ENCODE measurements at places on chromosomes 13 and 19. TPM values are rescaled to one million over a fixed set of nuclear protein-coding genes. Genes with fewer than 3 reads are reported as not detected.

The KPTN gene
- 6.5 TPM for total RNA-seq

The GPR12 gene
- not detected for total RNA-seq

The PSG3 gene
- total RNA-seq = not detected

The B3GLCT gene
- 8.2 TPM for total RNA-seq

Measured in Daoy (cell line).